ENCODE measurements at places on chromosomes 3 and 15.
A peak's percentile ranks its signal among the peaks of the same experiment; 100 is the strongest.

GRCh38 chr3:14925729-14926591 lies 21.4 kb upstream of the NR2C2 start:
- peak; percentile 30 for DNase-seq

DNA sequence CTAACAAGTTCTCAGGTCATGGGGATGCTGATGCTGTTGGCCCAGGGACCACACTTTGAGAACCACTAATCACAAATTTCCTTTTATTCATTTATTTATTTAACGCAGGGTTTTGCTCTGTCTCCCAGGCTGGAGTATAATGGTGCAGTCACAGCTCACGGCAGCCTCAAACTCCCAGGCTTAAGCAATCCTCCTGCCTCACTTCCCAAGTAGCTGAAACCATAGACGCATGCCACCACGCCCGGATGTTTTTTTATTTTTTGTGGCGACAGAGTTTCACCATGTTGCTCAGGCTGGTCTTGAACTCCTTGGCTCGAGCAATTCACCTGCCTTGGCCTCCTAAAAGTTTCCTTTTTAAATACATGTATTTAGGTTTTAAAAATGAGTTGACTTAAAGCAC lies 20.7 kb upstream of the ISLR2 start:
- no peak for DNase-seq

- no peak for DNase-seq
These were observed 39.8 kb downstream of the RIOX2 start for GRCh38 chr3:97932387-97932801.

DNA sequence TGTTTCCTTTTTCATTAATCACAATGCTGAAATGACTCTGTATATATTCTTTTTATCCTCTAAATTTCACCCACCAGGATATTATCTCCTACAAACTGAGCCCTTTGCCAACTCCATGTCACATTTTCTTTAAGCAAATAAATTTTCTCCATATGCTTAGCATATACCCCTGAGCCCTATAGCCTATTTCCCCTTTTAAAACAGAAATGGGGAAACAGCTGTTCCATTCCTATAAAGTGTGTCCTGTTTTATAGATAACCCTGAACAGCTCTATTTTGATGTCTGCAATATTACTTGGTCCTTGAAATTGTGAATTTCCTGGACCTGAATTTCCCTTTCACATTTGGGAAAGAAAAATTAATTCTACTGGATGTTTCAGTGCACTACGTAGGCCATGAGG lies 15.6 kb upstream of the FILIP1L start:
- DNase-seq, result no peak

GRCh38 chr3:48026951-48027908 lies 11.0 kb upstream of the MAP4 start:
- no peak for DNase-seq

- no peak for DNase-seq
These were observed 17.2 kb upstream of the B4GALT4 start for GRCh38 chr3:119257654-119258410.

GRCh38 chr3:124886168-124887056 lies 753 bp downstream of the ITGB5 start:
- DNase-seq, result peak; percentile 61

DNA sequence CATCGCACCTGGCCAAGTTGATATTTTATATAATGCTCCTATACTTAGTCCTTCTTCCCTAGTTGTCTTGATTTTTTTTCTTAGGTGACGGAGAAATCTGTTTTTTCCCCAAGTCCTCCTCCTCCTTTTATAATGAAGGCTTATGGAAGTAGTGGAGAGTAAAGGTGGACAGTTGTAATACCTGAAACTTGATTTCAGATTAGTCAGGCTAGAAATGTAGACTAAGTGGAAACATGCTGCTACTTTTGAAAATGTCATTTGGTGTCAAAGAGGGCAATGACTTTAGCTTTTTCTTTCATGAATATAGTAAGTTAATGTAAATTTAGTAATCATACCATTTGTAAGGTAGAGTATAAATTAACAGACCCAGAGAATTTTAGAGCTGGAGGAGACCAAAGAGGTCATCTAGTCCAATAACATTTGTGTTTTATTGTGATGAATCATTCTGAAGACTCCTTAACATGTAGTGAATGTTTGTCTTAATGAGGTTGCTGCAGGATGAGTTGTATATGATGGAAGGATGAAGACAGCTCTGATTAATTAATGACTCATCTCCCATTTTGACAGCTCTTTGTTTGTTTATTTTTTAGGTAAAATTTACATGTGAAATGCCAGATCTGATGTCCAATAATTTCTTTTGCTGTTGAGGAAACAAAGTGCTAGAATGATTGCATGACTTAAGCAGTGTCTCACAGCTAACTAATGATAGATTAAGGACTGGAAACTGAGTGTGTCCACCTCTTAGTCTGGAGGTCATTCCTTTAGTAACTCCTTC lies 8.7 kb downstream of the CTDSPL2 start:
- no peak for DNase-seq

DNA sequence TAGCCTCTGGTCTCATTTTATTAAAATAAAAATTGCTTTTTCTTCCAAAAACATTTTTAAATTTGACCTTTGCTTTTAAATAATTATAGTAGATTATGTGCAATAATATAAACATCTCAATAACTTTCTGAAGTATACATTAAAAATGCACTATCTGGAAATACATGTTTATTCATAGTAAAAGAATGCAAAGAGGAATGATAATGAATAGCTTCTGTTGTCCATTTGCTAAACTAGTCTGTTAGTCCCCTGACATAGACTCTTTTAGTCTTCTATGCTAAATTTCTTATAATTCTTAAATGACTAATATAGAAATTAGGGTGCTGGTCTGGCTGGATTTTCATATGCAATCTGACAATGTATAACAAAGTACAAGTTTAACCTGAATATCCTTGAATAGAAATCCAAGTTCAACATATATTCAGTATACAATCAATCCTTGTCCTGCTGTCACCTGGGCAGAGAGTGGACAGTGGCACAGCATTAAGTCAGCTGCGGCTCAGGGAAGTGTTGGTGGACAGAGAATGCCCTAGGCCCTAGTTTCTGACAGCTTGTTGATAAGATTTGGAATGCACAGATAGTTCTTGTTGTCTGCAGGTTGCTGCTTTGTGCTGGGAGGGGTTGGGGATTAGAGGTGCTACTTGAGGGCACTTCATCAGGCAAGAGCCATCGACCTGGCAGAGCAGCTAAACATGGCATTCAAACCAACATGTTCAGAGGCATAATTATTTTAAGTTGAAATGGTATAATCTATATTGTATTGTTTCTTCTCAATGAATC lies 161.7 kb downstream of the MBNL1 start:
- peak; percentile 30 for DNase-seq

GRCh38 chr3:168121184-168122017 lies 25.7 kb upstream of the GOLIM4 start:
- DNase-seq, result no peak

DNA sequence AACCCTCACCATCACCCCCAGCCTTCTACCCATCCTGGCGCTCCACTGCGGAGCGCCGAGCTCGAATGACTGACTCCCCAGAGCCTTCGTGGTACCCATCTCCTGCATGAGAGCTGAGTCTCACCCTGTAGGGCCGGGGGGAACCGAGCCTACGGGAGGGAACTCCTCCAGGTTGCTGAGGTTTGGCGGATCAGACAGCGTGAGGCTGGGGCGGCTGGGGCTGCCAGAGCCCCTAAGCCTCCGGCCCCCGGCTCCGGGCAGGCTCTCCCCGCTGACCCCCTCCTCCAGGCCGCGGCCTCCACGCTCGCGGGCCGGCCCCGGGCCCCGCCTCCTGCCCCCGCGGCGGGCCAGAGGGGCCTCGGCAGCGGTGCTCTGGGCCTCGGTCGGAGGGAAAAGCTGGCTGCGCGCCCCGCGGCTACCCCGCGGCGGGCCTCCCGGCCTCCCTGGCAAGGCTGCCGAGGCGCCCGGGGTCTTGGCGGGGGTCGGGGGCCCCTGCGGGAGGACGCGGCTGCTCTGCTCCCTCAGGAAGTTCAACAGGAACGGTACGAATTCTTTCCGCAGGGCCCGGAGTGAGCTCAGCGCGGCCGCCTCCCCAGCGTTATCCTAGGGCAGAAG lies 643 bp downstream of the CDAN1 start:
- DNase-seq, result no peak

GRCh38 chr3:104198131-104198530 lies 1168.6 kb upstream of the ALCAM start:
- DNase-seq, result no peak

GRCh38 chr3:42652611-42653302 lies 740 bp upstream of the ZBTB47 start:
- no peak for DNase-seq

DNA sequence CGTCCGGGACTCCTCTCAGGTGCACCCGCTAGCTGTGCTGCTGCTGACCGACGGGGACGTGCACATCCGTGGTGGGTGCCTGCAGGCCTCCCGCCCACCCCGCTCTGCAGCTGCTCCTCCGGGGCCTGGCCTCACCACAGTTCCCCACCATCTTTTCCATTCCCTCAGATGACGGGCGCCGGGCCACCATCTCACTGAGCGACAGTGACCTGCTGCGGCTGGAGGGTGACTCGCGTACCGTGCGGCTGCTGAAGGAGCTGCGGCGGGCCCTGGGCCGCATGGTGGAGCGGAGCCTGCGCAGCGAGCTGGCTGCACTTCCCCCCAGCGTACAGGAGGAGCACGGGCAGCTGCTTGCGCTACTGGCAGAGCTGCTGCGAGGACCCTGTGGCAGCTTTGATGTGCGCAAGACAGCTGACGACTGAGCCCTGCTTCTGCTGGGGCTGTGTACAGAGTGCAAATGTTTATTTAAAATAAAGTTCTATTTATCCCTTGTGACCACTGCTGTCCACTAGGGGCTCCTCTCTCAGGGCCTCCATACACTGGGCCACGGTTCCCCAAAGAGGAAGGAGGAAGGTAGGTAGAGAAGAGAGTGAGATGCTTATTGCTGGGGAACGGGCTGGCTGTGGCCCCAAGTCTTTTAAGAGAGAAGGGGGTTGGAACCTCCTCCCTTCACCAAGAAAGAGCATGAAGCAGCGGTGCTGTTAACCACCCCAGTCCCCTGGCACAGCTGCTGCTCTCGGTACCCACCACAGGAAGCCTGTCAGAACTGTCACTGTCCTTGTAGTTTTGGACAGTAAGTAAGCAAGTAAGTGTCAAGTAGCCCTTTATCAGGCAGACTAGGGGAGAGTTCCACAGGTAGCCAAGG lies 47.0 kb downstream of the DHX30 start:
- no peak for DNase-seq

GRCh38 chr3:87077355-87077754 lies 86.4 kb upstream of the VGLL3 start:
- DNase-seq, result no peak
